Heart right ventricle (tissue), 16 donors: ENCODE measurements at places on chromosomes 1 and 21. TPM values are rescaled to one million over a fixed set of nuclear protein-coding genes. Genes with fewer than 3 reads are reported as not detected.
A peak's percentile ranks its signal among the peaks of the same experiment; 100 is the strongest.

GRCh38 chr1:1144122-1144842 lies 28.4 kb upstream of the C1orf159 start:
- H3K36me3 ChIP-seq: no peaks in the 10 kb centered on the region
- H3K27ac ChIP-seq: no peak overlapping the region
- no peak for DNase-seq
- H3K4me3 ChIP-seq: no peak overlapping the region

DNA sequence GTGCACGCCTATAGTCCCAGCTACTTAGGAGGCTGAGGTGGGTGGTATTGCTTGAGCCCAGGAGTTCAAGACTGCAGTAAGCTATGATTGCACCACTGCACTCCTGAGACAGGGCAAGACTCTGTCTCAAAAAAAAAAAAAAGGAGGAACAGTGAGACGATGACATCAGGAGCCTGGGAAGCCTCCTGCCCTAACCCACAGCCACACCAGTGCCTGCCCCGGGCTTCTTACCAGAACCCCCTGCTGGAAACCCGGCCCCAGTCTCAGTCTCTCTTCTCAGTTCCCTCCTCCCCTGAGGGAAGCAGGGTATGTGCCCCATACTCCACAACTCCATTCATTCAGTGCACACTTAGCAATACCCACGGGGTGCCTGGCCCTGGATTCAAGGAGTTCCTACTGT lies 9.1 kb downstream of the COL8A2 start:
- H3K27ac ChIP-seq: no peak overlapping the region
- no peaks in the 10 kb centered on the region for H3K36me3 ChIP-seq
- no peak overlapping the region for H3K4me3 ChIP-seq
- DNase-seq: no peak
- H3K27me3 ChIP-seq: no peaks in the 10 kb centered on the region

- H3K4me3 ChIP-seq: no peak overlapping the region
- H3K27me3 ChIP-seq: no peaks in the 10 kb centered on the region
- H3K27ac ChIP-seq: no peak overlapping the region
- H3K4me1 ChIP-seq: no peaks in the 10 kb centered on the region
- no peaks in the 10 kb centered on the region for H3K36me3 ChIP-seq
These were observed 43.5 kb downstream of the PRKAA2 start for GRCh38 chr1:56688522-56689026.

The CENPL gene
- total RNA-seq: 4.7 TPM

- H3K36me3 ChIP-seq: no peaks in the 10 kb centered on the region
- H3K27me3 ChIP-seq: no peaks in the 10 kb centered on the region
- H3K4me3 ChIP-seq: no peak overlapping the region
These were observed 197.2 kb downstream of the ADSS2 start for GRCh38 chr1:244254467-244254866.

The C1orf53 gene
- 7.8 TPM for total RNA-seq

- H3K27me3 ChIP-seq: no peaks in the 10 kb centered on the region
- DNase-seq: no peak
- H3K4me3 ChIP-seq: no peak overlapping the region
- H3K27ac ChIP-seq: no peak overlapping the region
- H3K4me1 ChIP-seq: no peaks in the 10 kb centered on the region
These were observed 8.6 kb downstream of the FNDC5 start for GRCh38 chr1:32861904-32862695.

The GCSAML gene
- total RNA-seq: 0.44 TPM

GRCh38 chr1:67261680-67262079 lies 46.0 kb upstream of the IL12RB2 start:
- no peaks in the 10 kb centered on the region for H3K36me3 ChIP-seq
- H3K4me3 ChIP-seq: no peak overlapping the region
- H3K27me3 ChIP-seq: no peaks in the 10 kb centered on the region

DNA sequence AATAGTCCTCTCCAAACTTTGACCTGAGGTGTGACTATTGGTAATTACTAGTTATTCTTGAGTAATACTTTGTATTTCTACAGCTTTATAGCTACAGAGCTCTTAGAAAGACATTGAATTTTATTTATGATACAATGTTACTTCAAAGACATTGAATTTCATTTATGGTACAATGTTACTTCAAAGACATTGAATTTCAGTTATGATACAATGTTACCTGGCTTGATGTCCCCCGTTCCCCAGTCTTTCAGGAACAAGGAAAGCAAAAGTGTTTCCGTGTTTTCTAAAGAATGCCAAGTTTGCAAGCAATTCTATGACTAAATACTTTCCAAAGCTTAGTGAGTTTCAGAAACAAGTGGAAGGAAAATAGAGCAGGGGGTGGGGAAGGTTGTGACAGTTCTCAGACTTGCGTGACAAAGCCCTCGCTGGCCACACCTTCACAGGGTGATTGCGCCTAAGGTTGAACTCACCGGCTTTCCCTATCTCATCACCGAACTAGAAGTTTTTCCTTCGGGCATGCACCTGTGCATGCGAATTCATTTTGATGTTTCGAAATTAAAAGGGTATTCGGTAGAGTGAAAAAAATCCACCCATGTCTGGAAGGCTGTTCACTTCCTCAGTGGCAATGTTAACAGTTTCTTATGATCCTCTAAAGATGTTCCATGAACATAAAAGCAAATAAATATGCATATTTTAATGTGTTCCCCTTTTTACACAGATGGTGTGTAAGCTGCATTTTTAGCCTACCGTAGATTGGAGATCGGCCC lies 909 bp upstream of the PAXBP1 start:
- H3K4me1 ChIP-seq: peaks cover 35% of the 10 kb centered on the region
- H3K4me3 ChIP-seq: peak overlapping the region; percentile 80
- no peaks in the 10 kb centered on the region for H3K27me3 ChIP-seq
- no peaks in the 10 kb centered on the region for H3K36me3 ChIP-seq
- peak; percentile 17 for DNase-seq

- H3K27me3 ChIP-seq: peaks cover 13% of the 10 kb centered on the region
- H3K4me1 ChIP-seq: peaks cover 13% of the 10 kb centered on the region
- no peak for DNase-seq
- no peak overlapping the region for H3K4me3 ChIP-seq
These were observed 34.9 kb downstream of the SYF2 start for GRCh38 chr1:25197235-25197975.

The HTR6 gene
- not detected for total RNA-seq

DNA sequence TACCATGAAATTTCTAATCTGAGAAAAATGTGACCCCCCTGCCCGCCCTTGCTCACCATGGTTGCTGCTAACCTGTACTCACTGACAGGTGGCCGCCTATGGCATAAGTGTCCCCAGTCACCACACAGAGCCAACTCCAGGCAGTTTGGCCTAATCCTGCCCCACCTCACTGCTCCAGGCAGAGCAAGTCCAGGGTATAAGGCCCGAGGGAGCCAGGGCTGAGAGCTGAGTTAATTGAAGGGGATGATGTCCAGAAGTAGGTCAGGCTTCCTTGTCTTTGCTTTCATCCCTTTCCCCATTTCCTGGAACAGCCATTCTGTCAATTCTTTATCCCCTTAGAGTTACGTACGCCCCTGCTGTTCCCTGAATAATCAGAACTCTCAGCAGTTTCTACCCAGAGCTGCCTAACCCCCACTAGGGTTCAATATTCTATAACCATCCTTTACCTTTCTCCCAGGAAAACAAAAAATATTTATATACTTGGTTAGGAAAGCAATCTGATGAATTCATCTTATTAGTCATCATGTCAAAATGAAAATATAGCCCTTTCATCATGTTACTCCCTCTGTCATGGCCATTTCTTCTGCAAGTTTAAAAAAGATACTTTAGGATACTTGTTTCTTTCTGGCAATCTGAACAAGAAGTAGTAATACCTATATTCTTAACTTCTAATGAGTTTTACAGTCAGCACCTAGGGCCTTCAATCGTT lies 29.4 kb upstream of the CD101 start:
- no peak for DNase-seq
- peaks cover 22% of the 10 kb centered on the region for H3K4me1 ChIP-seq

The NBPF1 gene
- 9.5 TPM for total RNA-seq

The PRAMEF13 gene
- not detected for total RNA-seq

The MTFR1L gene
- 232 TPM for total RNA-seq
